ENCODE measurements at places on chromosomes 3 and 15.

- DNase-seq, result no peak
Measured at GRCh38 chr3:65322910-65323309, 635.1 kb upstream of the ADAMTS9 start.

DNA sequence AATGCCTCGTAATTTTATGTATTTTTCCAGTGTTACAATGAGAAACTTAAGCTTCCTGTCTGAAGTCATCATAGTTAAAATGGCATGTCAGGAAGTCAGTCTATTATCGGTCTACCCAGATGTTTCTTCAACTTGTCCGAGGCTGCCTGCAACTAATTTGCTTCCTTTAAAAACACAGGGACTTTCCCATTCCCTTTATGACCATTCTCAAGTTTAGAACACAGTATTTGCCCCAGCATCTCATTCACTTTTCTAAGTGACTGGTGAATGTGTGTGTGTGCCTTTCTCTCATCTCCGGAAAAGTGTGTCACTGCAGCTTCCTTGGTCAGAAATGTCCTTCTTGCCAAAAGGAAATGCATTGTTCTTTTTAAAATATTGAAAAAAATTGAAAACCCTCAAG is 466.6 kb downstream of the RAP2B start:
- no peak for DNase-seq

DNA sequence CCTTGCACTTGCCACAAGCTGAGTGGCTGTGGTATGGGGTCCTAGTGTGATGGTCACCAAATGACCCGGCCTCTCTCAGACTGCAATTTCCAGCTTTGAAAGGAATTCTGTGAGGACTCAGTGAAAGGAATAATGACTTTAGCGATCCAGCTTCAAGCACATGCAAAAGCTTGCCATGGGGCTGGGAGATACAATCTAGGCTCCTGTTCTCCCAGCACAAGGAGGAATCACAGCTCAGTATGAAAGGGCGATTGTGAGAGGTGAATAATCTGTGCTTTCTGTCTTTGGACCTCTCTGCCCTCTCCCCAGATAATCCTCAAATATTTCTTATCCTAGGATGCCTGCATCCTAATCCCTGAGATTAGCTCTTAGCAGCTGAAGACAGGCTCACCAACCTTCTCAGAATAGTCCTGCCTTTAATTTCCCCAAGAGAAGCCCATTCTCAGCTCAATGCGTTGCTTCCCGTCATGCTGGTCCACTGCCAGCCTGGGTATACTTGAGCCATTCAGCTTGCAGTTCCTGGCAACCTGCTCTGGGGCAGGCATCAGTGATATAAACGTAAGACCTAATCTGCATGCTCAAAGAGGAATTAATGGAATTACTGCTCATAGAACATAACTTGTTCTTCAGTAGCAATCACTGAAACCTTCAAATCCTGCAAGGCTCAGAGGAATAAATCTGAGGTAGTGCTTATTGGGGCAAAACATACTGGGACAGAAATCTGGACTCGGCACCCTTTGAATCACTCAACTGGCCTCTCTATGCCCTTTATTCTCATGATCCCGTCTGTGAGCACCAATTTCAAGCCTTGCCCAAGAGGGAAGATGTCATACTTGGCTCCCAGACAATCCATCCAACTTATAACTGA is 15.1 kb downstream of the TLNRD1 start:
- no peak for DNase-seq

DNA sequence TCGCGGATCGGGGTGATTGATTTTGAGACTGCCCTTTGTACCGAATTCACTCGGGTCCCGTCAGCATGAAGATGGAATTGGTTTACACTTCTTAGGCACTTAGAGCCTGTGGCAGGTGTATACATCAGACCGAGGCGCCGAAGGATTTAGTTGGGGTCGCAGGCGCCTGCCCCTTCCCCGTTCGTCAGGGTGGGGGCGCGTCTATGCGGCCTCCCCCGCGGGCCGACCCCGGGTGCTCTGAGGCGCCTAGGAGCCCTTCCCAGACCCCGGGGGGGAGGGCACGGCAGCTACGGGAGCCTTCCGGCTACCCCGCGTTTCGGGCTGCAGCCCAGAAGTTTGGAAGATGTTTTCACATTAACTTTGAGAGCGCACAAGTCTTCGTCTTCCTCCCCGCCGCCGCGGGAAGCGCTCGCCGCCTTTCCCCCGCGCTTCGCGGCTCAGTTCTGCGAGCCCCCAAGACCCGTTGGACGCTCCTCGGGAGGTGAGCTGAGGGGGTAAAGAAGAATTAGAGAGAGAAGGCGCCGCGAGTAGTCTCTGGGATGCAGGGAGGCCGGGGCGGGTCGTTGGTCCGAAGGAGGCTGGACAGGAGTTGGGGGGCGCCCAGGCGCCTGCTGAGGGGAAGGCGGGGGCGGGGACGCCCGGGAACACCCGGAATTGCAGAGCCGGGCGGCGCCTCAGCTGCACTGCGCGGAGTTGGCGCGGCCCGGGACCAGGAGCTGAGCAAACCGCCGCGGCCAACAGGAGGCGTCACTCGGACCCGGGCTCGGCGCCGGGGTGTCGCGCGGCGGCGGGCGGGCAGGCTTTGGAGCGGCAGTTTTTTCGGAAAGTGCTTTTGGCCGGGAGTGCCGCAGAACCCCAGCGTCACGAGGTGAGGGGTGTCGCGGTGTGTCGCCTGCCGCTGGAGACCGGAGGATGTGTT is 780 bp downstream of the TIPARP start:
- DNase-seq, result peak; percentile 59

DNA sequence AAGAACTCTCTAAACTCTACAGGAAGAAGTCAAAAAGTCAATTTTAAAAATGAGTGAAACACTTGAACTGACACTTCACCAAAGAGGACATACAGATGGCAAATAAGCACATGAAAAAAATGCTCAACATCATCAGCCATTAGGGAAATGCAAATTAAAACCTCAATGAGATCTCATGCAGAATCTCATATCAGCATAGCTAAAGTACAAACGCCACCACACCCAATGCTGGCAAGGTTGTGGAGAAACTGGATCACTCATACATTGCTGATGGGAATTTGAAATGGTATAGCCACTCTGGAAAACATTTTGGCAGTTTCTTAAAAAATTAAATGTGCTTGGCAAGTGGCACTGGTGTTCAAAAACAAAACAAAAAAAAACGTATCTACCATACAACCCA is 34.2 kb downstream of the MEGF11 start:
- no peak for DNase-seq

DNA sequence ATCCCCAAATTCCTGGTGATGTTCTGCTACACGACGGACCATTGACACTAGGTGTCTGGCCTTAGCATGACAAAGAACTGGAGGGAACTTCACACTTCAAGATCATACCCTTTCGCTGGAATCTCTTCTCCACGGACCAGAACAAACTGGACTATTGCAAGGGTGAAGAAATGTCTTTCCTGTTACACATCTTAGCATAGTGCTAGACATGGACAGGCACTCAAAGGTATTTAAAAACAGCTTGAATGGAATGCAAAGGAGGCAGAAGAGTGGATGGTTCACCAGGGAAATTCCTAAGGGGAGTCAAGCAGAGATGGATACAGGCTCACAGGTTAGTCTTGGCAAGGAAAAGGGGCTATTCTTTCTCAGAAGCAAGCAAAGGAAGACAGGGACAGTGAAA is 33.5 kb upstream of the PDZRN3 start:
- DNase-seq, result no peak

DNA sequence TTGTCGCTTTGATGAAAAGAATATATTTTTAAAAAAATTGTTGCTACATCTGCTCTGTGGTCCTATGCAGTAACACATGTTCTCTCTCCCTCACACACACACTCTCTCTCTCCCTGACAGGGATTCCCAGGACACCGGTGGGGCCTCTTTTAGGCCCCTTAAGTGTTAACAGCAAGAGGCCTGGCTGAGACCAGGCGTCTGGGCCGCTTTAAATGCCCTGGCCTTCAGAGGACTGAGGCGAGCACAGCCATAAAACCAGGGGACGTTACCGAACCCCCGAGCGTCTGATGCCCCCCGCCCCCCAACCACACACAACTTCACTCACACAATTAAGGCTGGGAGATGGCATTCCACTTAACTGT is 1.7 kb downstream of the BNC1 start:
- DNase-seq, result no peak

GRCh38 chr3:37477711-37478487 is 303.5 kb upstream of the LRRFIP2 start:
- no peak for DNase-seq

GRCh38 chr3:175601521-175601920 is 742.4 kb downstream of the NAALADL2 start:
- DNase-seq, result no peak

- DNase-seq, result no peak
Measured at GRCh38 chr15:64753480-64754185, 21.8 kb downstream of the RBPMS2 start.

- no peak for DNase-seq
Measured at GRCh38 chr15:77974416-77975331, 102.8 kb downstream of the TBC1D2B start.

GRCh38 chr3:10529809-10530208 is 24.4 kb upstream of the ATP2B2 start:
- no peak for DNase-seq

GRCh38 chr3:69107841-69108240 is 14.6 kb downstream of the LMOD3 start:
- DNase-seq, result no peak

GRCh38 chr3:139108253-139108969 is 63.7 kb upstream of the PRR23C start:
- DNase-seq, result no peak

- DNase-seq, result no peak
Measured at GRCh38 chr3:197468167-197468566, 87.6 kb downstream of the BDH1 start.

DNA sequence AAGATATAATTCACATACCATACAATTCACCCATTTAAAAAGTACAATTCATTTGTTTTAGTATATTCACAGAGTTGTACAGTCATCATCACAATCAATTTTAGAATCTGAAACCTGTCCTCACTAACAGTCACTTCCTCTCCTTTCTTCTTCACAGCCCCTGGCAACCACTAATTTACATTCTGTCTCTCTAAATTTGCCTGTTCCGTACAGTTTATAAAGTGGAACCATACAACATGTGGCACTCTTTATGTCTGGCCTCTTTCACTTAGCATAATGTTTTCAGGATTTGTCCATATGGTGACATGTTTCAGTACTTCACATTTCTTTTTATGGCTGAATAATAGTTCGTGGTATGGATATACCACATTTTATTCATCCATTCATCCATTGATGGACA is 22.7 kb downstream of the ERICH6 start:
- no peak for DNase-seq

- peak; percentile 44 for DNase-seq
Measured at GRCh38 chr15:42084465-42085235, 9.7 kb downstream of the PLA2G4D start.

- no peak for DNase-seq
Measured at GRCh38 chr3:134075846-134076245, 46.1 kb upstream of the SLCO2A1 start.

GRCh38 chr3:188345223-188345622 is 191.3 kb downstream of the LPP start:
- no peak for DNase-seq

- no peak for DNase-seq
Measured at GRCh38 chr3:66449411-66449974, 51.3 kb downstream of the LRIG1 start.

- DNase-seq, result no peak
Measured at GRCh38 chr3:60708191-60708975, 542.9 kb downstream of the FHIT start.

DNA sequence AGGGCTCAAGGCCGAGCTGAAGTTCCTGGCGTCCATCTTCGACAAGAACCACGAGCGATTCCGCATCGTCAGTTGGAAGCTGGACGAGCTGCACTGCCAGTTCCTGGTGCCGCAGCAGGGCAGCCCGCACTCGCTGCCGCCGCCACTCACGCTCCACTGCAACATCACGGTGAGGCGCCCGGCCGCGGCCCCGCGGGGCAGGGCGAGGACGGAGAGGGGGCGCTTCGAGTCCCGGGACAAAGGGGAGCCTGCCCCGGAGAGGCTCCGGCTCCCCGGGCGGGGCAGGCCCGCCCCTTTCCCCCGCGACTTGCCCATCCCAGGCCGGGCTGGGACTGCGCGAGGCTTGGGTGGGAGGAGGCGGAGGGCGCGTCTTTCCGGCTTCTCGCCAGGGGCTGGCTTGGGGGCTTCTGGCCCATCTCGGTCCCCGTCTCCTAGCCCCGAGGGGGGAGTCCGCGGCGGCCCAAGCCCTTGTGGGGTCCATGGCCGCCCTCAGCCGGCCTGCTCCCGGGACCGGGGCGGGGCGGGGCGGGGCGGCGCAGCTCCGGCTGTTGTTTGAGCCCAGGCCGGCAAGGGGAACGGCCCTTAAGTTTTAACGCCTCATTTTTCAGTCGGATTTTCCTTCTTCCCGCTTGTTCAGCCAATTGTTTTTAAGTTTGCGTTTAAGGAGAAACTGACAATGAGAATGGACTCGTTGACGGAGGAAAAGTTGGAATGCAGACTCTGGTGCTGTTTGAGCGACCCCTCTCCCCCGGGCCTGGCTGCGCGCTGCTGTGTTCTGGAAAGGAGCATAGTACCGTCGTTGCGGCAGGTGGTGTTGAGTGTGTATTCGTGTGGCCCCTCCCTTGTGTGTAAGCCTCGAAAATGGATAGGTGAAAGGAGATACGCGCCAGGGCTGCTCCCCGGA is 683 bp downstream of the UBE2Q2 start:
- peak; percentile 58 for DNase-seq

- no peak for DNase-seq
Measured at GRCh38 chr15:99326235-99326634, 75.0 kb downstream of the LRRC28 start.

GRCh38 chr3:29721789-29722188 is 440.9 kb downstream of the RBMS3 start:
- DNase-seq, result no peak

DNA sequence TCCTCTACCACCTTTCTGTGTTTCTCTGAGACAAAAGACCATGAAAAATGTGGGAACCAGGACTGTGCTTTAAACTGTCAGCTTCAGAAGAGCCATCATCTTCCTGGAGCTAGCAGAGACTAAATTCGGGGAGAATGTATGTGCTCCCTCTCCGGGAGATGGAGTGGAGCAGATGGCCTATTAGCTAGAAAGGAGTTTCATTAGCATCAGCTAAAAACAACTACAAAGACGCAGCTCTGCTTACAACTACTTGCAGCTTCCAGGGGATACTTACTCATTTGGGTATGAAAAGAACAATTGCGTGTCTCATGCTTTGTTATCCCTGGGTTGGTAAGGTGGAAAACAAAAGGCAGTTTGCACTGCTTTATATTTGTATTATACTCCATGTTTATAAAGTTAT is 159.6 kb downstream of the MFSD1 start:
- no peak for DNase-seq

DNA sequence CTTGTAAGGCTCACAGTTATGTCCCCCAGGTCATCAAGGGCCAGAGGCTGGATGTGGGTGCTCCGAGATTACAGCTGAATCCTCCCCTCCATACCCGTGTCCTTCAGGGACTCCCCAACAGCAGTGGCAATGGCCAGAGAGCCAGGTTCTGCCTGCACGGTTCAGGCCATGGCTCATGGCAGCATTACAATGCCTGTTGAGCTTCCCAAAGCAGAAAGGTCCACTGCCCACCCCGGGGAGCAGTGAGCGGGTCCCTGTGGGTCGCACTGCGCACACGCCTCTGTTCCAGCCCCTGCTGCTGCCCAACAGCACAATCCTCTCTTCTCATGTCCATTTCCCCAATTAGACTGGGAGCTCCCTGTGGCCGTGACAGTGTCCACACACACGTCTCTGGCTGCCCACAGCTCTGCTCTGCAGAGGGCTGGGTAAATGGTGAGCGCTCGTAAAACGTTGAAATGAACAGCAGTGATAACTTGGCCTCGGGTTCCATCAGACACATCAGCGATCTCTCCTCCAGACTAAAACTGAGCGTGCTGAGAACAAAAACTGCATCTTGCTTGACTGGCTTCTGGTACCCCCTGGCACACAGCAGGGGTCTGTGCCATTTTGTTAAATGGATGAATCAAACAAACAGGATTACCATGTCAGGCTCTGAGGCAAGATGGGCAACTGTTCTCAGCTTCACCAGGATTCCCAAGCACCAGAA is 80.4 kb downstream of the VGLL4 start:
- no peak for DNase-seq

Measured in activated T-cell treated with anti-CD3 and anti-CD28 coated beads, Interleukin-2, amount 50 U/mL, for 1 hour (primary cell).